CD4-positive, CD25-positive, alpha-beta regulatory T cell (primary cell): ENCODE measurements at places on chromosomes 2 and 18. TPM values are rescaled to one million over a fixed set of nuclear protein-coding genes. Genes with fewer than 3 reads are reported as not detected.

GRCh38 chr18:73741946-73742345, 405.7 kb downstream of the FBXO15 start:
- no peak for DNase-seq

DNA sequence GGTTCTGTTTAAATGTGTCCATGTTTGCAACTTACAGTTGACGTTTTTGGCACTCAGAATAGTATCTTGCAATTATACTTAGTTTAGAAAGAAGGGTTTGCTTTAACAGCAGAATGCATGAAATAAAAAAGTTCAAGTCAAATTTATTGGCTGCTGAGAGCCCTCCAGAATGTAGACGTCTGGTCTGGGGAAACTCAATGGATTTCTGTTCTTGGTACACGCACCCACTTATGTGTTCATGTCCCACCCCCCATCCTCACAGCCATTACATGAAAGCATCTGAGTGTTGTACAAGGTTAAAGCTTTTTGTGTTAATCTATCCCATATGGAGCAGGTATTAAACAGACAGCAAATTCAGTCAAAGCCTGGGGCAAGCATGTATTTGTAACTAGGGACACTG, 219.5 kb downstream of the SOX11 start:
- no peak for DNase-seq

- DNase-seq, result no peak
Observed at GRCh38 chr18:74645679-74646078, 48.0 kb downstream of the ZNF407 start.

Gene HOXD11
- not detected for polyA plus RNA-seq

Gene INHA
- polyA plus RNA-seq, result not detected

Gene TTR
- polyA plus RNA-seq, result not detected

DNA sequence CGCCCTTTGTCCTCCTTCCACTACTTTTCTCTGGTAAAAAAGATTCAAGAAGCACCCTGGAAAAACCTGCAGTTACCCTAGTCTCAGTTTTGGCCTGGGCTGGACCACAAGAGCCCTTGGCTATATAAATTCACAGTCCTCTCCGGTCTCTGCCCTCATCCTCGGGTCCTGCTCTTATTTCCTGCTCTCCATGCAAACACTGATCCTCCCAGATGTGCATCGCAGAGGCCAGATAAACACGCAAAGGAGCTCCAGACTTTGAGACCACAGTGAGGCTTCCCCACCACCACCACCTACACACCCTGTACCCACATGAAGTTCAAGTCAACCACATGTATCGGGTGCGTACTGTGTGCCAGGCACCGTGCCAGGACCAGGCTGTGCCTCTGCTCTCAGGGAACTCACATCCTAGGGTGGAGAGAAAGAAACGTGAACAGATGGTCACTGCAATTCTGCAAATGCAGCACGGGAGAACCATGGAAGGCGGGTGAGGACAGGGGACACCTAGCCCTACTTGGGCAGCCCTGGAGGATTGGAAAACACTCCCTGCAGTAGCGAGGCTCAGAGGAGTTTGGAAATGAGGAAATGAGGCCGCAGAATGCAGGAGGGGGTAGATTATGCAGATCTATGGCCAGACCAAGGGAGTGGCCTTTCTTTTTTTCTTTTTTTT, 7.4 kb downstream of the CTDSP1 start:
- peak; percentile 50 for DNase-seq

DNA sequence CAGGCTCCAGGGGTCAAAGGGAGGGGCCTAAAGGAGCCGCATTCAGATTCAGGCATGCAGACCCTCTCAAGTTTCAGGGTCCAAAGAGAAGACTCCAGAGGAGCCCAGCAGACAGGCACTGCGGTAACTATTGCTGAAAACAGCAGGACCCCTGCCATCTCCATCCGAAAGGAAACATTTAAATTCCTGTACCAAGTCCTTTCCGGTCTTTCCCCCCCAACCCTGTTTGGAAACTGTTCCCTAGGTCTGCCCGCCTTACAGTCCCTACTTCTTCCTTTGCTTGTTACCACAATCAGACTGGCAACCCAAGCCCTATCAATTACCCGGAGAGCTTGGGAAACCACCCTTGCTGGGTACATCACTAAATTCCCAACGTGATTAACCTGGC, 82.0 kb downstream of the DNMT3A start:
- no peak for DNase-seq

Gene FBLN7
- 40.2 TPM for polyA plus RNA-seq

Gene NYAP2
- polyA plus RNA-seq, result not detected

Gene CNTNAP5
- not detected for polyA plus RNA-seq

GRCh38 chr2:3805201-3805939, 102.0 kb downstream of the DCDC2C start:
- no peak for DNase-seq

- no peak for DNase-seq
Observed at GRCh38 chr2:217151509-217152206, 291.8 kb upstream of the TNP1 start.

Gene RAD51AP2
- not detected for polyA plus RNA-seq

Gene CRYBA2
- not detected for polyA plus RNA-seq

- no peak for DNase-seq
Observed at GRCh38 chr2:197138506-197138905, 172.1 kb downstream of the ANKRD44 start.

GRCh38 chr2:54483426-54483825, 27.3 kb downstream of the SPTBN1 start:
- no peak for DNase-seq

GRCh38 chr2:101157272-101157671, 6.1 kb upstream of the TBC1D8 start:
- DNase-seq, result no peak

DNA sequence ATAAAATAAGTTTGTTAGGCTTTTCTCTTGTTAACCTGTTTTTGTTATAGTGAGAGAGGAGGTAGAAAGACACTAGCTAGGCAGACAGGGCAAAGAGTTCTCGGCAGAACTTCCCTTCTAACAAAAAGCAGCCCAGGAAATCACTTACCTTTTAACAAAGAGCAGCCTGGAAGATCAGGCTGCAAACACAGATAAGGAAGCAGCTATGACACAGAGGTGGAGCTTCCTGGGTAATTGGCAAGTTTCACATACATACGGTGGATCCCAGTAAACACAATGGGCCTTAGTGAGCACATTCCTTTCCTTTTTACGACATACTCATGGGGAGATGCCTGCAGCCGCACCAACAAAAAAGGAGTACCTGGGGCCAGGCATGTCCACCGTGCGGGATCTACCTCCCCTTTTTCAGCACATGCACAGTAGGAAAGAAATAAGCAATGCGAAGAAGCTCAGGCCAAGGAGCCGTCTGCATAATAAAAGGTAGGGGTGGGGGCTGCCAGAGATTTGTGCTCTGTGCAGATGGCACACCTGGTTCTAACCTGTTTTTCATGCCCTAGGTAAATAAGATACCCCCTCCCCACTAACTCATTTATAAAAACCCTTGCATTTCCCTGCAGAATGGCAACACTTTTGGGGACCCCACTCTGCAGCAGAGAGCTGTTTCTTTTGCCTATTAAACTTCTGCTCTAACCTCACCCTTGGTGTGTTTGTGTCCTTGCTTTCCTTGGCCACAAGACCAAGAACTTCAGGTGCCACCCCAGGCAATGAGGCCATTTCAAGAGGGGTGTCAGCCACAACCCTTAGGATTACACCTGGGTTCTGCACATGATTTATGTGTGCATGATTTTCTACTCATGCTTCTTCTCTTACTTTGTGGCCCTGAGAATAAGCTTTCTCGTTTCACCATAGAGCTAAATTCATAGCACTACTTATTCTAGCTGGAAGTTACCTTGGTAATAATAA, 26.5 kb downstream of the MDH1 start:
- DNase-seq, result no peak

Gene IL1F10
- polyA plus RNA-seq, result not detected

Gene NMUR1
- 0.25 TPM for polyA plus RNA-seq

DNA sequence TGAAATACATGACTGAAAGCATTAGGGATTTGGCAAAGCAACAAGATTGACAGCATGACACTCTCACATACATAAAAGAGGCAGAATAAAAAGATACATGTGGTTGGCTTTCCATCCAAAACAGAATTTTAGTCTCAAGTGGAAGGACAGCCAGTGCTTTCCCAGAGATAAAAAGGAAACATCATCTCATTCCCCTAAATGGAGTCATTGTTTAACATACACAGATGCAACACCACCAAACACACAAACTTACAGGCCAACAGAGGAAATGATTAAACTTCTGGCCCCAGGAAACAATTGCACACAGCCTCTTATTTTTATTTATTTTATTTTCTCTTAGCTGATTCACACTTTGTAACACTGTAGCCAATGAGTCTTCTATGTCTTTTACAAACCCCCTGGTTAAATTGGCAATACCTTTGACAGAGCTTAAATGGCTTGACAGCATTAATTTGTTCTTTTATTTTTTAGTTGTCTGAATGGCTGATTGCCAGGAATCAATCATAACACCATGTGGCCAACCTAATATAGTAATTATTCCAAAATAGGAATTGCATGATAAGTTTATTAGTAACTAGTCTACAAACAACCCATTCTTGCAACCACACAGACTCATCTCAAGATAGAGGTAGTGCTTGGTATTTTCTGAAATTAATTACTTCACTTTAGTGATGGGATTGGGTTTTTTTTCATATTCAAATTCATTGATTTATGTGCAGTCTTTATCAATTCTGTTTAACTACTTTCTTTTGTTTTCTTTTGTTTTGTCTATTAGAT, 190.5 kb downstream of the RND3 start:
- no peak for DNase-seq

DNA sequence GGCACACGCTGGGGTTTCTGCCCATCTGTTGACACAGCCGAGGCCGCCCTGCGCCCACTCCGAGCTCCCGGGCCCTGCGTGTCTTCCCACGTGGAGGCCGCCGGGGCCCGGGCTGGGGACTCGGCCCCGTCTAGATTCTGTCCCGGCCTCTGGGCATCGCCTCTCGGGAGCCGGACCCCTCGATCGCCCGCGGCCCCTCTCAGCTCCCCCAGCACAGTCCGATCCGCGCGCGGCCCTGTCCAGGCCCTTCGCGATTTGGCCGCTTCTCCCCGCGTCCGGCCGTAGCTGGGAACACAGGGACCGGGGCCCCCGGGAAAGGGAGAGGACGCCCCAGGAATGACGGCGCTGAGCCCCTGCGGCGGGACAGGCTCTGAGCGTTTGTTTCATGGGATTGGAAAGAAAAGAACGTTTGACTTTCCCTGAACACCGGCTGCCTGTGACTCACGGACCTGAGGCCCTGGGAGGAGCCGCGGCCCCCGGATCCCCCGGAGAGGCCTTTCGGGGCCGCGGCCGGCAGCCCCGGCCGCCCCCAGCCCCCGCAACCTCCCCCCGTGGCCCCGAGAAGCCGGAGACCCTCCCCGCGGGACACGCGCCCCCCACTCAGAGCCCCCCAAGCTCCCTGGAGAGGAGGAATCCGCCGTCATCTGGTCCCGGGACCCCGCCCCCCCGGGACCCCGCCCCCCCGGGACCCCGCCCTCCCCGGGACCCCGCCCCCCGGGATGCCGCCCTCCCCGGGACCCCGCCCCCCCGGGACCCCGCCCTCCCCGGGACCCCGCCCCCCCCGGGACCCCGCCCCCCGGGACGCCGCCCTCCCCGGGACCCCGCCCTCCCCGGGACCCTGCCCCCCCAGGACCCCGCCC, 62.7 kb upstream of the CTDP1 start:
- no peak for DNase-seq

Gene FAM237A
- polyA plus RNA-seq, result not detected

DNA sequence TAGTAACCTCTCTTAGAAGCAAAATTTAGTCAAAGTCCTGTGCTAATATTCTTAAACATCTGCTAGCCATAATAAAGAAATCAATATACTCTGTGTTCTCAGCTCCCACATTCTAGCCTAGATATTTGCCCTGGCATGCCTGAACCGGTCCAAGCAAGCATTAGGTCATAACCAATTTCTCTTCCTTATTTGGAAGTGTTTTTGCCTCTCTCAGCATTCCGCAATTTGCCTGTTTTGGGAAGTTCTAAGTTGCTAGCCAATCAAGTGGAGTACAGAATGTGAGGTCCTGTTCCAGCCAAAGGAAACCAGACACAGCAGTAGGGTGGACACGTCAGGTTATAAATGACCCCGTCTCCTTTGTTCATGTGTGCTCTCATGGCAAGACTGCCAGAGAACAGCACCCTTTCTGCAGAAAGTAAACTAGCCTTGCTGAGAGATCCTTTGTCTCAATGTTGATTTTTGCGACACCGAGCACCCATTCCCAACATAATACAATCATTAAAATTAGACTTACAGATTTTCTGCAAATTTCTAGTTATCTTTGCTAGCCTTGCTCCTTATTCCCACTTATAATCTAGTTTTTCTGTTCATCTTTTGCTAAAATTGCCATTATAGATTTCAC, 13.0 kb upstream of the SULT1C4 start:
- no peak for DNase-seq

DNA sequence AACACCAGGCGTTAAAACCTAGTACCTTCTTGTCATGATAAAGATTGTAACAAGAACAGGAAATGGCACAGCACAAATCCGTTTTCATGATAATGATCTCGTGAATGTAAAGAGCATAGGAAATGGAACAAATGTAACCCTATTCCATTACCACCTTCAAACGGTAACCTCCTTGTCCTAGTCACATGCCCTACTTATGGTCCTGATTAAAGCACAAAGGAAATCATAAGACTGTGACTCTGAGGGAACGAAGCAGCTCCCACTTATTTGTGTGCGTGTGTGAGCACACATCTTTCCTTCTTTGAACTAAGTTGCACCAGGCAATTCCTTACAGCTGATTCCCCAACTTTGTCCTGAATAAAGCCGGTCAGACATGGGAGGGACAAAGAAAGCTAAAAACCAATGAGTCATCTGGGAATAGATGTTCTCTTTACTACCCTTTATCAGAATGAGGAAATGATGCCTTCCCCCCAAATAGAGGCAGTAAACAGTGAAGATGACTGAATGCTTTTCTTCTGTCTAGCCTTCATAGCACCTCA, 192.6 kb downstream of the IKZF2 start:
- no peak for DNase-seq

GRCh38 chr2:34627003-34627402, 1027.9 kb upstream of the FAM98A start:
- DNase-seq, result no peak

Gene MERTK
- not detected for polyA plus RNA-seq

Gene CPLX4
- polyA plus RNA-seq, result not detected

GRCh38 chr2:170165129-170165528, 12.8 kb upstream of the MYO3B start:
- no peak for DNase-seq

GRCh38 chr2:72793798-72794440, 31.9 kb downstream of the EXOC6B start:
- peak; percentile 20 for DNase-seq

GRCh38 chr18:36578871-36579710, 249.7 kb downstream of the TPGS2 start:
- DNase-seq, result no peak

Gene GAREM2
- polyA plus RNA-seq, result 1.7 TPM

DNA sequence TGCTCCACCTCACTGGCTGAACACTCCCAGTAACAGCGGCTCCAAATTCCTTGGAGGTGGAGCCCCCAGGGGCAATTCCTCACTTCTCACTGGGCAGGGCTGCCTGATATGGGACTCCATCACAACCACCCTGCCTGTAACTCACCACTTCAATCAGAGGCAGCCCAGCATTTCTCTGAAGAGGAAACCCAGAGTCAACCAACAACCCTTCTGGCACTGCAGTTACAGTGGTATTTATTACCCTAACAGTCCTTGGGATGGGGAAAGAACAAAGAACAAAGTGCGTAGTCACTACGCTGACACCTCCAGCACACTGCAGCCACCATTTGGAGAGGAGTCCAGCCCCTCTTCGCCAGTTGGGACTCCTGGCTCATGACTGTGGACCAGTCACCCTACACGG, 85.7 kb upstream of the GALNT13 start:
- no peak for DNase-seq
